ENCODE measurements at places on chromosomes 16 and 17. TPM values are rescaled to one million over a fixed set of nuclear protein-coding genes. Genes with fewer than 3 reads are reported as not detected.

The PLXDC1 gene
- total RNA-seq: not detected

The SEPTIN1 gene
- total RNA-seq: not detected

The FBXL16 gene
- total RNA-seq: not detected

The CRHR1 gene
- not detected for total RNA-seq

The HIGD1B gene
- total RNA-seq: not detected

The ADGRG3 gene
- 0.34 TPM for total RNA-seq
